ENCODE measurements at places on chromosomes 16 and 17.

- no peak for DNase-seq
Observed at GRCh38 chr17:78583091-78583490, 5.9 kb upstream of the DNAH17 start.

- peak; percentile 74 for DNase-seq
Observed at GRCh38 chr17:63445954-63446752, at the start of gene CYB561. TSS of gene CYB561 (minus strand) at chr17:63446306. CDS start at chr17:63437547, 8,759 bp downstream.

DNA sequence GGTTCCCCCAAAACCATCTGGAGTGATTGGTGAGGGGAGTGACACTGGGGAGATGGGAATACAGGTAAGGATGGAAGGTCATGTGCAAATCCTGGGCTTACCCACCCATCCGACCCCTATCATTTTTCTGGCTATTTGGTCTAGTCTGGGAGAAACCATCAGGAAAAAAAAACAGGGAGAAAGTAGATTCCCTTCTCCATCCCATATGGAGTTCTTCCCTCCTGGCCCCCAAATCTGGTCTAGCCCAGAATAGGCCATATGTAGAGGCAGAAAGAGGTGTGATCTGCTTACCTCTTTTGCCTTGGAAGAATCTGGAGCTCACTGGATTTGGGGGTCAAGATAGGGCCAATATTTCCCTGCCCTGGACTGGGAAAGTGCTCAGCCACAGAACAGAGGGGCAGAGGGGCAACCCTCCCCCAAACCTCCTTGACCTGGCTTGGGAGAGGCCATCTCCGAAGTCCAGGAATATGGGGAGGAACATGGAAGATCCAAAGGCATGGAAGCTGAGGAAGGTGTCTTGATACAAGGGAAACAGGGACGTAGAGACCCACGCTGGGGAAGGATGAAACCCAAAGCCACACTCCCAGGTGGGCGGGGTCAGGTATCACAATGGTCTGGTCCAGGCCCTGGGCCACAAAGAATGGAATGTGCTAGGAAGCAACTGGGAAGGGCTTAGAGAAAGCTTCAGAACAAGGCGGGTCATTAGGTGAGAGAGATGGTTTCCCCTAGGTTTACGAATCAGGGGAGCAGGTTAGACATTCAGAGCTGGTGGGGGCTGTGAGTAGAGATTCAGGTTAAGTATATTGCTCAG, 16.2 kb downstream of the CHRNB1 start:
- DNase-seq = no peak

DNA sequence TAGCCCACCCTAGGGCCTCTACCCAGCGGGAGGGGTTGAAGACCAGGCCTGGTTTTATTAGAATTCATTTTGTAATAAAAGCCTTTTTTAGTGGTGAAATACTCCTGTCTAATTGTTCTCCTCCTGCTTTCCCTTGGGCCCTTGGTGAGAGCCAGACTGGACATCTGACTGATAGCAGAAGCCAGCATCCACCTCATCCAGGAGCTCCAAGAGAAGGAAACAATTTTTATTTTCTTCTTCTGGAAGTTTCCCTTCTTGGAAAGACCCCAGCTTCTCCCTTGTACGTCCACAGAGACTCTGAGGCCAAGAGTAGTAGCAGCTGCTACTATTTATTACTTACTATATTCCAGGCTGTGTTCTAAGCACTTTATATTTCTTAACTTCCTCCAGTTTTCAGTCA, 4.0 kb upstream of the PHKG2 start:
- DNase-seq = peak; percentile 71

GRCh38 chr17:17834974-17835373, 1.8 kb downstream of the SREBF1 start:
- no peak for DNase-seq

DNA sequence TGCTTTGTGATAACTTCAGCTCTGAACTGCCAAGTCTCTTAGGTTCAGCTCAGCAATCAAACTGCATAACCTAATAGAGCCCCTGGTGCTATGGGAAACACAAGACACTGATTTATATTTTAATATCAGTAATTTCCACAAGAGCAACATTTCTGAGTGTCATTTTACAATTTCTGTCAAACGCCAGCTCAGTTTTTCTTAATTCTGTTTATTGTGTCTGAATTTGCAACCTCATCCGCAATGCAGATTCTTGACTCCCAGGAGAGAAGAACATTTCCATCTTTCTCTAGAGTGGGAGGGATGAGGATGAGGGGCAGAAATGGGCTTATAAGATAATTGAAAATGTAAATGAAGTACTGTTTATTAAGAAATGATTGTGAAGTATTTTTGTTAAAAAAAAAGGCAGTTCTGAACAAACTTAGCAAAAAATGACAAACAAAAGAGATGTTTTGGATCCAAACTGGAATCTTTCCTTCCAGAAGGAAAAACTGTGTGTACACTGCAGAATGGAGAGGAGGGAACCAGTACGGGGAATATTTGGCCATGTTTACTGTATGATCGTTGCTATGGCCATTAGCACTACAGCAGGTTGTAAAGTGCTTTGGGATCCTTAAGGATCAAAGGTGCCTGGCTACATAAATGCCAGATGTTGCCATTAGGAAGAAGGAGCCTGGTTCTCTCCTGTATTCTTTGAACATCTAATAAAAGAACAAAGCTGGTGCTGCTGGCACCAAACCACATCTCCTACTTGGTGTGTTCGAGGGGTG, 7.4 kb upstream of the PMFBP1 start:
- DNase-seq = no peak

- no peak for DNase-seq
Observed at GRCh38 chr17:15513058-15513791, 45.8 kb upstream of the CDRT4 start.

- peak; percentile 95 for DNase-seq
Observed at GRCh38 chr17:29591737-29592608, 959 bp upstream of the ANKRD13B start.

- no peak for DNase-seq
Observed at GRCh38 chr16:85385463-85386331, 227.4 kb upstream of the GSE1 start.

GRCh38 chr16:23293016-23293415, 9.1 kb upstream of the SCNN1B start:
- DNase-seq = no peak

DNA sequence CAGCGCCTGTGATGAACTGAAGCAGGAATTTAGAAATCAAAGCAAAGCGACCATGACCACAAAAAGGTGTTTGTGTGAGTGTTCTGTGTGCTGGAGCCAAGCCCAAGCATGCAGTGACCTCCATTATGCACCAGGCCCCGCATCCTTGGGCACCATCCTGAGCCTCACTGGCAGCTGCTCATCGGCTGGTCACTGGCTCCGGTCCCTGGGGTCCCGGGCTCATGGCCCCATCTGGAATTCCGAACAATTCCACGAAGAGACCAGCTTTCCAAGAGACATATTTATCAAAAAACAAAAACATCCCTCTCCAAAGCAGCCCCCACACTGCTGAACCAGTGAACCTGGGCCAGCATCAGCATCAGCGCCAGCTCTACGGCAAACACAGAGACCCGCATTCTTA, 15.2 kb upstream of the ZNF469 start:
- DNase-seq = no peak

DNA sequence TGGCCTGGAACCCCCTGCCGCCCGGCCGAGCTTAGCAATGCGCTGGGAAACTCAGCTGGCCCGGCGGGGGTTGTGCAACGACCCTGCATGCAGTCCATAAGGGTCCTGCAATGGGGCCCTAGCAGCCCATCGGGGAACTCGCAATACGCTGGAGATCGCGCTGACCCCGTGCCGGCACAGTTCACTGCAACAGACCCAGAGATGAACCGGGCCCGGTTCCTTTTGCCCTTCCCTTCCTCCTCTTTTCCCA, 375 bp downstream of the SLC25A11 start:
- no peak for DNase-seq

- DNase-seq = no peak
Observed at GRCh38 chr16:63981639-63982038, 1140.2 kb downstream of the CDH11 start.

GRCh38 chr16:89473136-89473712, 17.1 kb downstream of the ANKRD11 start:
- no peak for DNase-seq

DNA sequence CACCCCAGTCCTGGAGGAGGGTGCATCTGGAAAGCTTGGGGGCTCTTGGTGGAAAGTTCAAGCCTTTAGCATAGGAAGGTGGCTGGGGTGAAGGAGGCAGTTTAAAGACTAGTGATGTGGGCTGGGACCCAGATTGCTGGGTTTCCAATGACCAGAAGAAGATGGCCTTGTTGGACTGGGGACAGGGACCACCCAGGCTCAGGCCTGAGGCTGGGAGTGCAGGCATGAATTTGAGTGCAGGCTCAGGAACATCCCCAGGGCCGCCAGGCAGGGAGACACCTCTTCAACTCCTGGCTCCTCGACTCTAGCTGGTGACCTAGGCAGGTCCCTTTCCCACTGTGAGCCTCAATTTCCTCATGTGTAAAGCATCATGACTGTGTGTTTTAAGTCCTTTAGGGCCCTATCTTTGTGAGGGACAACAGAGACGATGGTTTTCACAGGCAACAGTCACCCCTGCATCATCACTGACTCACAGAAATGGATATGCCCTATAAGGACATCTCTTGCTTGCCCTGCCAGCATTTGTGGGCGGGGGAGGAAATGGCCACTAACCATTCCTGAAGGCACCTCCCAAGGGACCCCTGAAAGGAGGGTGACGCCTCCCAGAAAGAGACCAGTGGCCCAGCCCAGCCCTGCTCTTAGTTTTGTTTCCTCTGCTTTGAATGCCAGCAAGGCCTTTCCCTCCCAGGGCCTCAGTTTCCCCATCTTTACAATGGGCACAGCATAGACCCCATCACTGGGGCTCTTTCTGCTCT, 11.1 kb downstream of the NLRC5 start:
- DNase-seq = no peak

- DNase-seq = peak; percentile 64
Observed at GRCh38 chr16:20901436-20902112, 1.0 kb downstream of the LYRM1 start.

GRCh38 chr17:8158267-8159031, 4.3 kb downstream of the VAMP2 start:
- DNase-seq = peak; percentile 92
